ENCODE measurements at places on chromosomes 2 and 18.

DNA sequence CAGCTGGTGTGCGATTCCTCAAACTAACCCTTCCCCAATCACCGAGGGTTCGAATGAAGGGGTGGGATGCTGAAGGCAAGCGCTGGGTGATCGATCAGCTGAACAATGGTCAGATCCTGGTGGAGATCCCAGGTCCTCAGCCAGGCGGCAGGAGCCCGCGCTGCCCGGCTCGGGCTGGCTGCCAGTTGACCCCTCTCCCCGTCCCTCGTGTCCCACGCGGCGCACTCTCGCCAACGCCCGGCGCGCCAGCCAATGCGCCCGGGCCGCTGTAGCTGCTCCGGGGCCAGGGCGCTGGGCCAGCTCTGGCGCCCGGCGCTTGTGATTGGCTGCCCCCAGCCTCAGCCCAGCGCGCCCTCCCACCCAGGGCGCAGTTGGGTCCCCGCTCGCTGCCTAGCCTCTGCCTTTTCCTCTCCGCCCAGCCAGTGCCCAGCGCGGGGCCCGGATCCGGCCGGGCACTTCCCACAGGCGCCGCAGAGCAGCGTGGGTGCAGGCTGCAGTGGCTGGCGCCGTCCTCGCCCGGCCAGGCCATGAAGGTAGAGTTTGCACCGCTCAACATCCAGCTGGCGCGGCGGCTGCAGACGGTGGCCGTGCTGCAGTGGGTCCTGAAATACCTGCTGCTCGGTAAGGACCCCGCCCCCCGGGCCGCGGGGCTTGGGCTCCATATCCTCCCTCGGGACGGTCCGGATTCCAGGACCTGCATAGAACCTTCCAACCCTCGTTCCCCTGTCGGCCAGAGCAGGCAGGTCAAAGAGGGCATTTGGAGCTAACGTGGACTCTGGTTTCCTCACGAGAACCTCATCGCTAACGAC, at the start of gene MOGAT1:
TSS of gene MOGAT1 (plus strand) at position 400 of the 809 bp plus-strand sequence. CDS start at position 528, 128 bp downstream.
- no peak for DNase-seq

DNA sequence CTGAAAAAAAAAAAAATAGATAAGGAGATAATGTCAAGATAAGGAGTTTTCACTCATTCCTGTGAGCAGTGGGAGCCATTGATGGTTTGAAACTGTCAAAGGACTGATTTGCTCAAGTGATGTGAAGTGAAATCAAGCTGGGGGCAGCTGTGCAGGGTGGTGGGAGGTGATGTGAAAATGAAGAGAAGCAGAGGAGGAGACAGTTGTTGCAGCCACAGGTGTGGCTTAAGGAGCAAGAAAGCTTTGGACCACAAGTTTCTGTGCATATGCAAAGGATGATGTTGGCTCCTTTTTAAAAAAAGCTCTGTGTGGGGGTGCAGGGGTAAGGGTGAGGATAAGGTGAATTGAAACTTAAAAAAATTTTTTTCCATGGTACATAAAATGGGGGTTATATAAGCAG, 8.3 kb downstream of the EFR3B start:
- DNase-seq: no peak

DNA sequence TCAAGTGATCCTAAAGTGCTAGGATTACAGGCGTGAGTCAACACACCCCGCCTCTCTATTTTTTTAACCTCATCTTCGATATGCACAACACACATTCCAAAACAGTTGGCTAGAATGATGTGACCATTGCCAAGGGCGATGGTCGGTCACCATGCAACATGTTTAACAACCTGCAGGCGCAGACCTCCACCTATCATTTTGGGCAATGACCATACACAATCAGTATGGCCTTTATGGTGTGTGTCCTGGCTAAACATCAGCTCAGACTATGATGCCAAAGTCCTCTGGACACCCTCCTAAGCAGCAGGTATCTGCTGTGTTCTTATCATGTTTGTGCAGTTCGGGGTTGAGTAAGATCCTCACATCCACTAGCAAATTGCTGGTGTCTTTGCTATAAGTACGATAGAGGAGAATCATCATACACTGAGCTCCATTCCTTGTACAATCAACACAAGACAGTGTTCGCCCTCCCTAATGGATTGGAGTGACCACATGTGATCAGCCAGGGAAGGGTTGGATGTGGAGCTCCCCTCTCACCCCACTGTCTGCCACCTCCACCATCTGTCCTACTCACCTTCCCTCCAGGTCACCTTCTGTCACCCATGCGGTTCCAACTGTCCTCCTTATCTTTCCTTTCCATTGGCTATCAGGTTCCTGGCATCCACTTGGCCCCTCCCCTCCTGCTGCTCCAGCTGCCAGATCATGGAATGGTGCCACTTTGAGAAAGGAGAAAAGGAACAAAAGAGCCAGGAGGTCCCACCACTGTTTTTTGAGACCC, 7.9 kb upstream of the RNF152 start:
- no peak for DNase-seq

- no peak for DNase-seq
Observed at GRCh38 chr2:235951493-235951892, 216.7 kb downstream of the GBX2 start.

DNA sequence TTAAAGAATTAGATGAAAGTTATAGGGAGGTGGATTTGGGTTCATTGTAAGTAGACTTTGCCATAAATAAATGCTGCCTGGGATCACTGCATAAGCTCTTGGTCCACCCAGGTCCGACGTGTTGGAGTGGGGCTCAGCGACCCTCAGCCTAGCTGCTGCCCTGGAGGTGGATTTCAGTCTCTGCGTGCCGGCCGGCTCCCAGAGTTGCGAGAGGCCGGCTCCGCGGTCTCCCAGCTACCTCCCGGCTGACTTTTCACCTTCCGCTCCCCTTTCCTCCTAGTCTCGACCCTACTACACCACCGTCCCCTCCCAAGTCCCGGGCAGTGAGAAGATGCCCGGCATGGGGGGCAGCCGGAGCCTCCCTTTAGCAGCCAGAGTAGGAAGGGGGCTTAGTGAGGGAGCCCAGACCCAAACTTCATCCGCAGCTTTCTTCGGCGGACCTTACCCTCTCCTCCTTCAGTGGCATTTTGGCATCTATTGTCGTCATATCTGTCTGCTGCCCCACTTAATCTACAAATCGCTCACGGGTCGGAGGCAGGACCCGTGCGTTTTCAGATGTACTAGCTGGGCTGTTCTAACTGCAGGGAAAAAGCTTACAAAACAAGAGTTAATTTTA, 8.1 kb downstream of the EMX1 start:
- DNase-seq: no peak

- no peak for DNase-seq
Observed at GRCh38 chr2:113056521-113056920, 2.5 kb upstream of the IL36RN start.

GRCh38 chr18:13574355-13574754, 152.0 kb downstream of the FAM210A start:
- DNase-seq: no peak

GRCh38 chr2:35374845-35375244, 980.7 kb upstream of the CRIM1 start:
- DNase-seq: no peak

All from fibroblast of skin of right biceps (primary cell).